Stimulated activated CD4-positive, alpha-beta T cell treated with anti-CD3 and anti-CD28 coated beads, Interleukin-15, amount 100 ng/mL, for 48 hours (primary cell): ENCODE measurements at places on chromosomes 1 and 21.

DNA sequence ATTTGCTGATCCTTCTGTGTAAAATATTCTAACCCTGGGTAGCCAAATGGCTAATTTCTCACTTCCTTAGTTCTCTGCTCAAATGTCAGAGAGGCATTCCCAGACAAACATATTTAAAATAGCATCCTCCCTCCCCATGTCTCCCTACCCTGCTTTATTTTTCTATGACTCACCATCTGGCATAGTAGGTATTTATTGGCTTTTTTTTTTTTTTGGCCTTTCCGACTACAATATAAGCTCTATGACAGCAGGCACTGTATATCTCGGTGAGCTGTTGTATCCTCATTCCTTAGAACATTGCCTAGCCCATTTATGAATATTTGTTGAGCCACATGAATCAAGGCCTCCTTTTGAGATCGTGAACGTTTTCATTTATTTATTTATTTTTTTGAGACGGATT lies 1.5 kb upstream of the NEK7 start:
- DNase-seq: no peak

GRCh38 chr1:8545078-8545477 lies 227.2 kb downstream of the SLC45A1 start:
- no peak for DNase-seq

DNA sequence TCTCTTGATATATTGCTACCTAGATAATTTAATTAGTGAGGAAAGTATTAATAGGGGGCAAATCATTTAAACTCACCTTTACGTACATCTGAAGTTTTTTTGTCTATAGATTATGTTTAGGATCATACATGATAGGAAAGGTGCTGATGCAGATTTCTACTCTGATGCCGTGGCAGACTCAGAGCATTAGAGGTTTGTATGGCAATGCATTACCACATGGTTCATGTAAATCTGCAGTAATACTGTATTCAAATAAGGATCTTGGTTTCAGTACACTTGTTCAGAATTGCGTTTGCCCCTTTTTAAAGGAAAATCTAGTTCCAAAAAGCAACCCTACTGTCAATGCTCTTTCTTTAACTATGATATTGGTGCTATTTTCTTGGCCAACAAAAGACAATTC lies 288.3 kb downstream of the PTPRC start:
- DNase-seq: no peak

- DNase-seq: no peak
These were observed 1.3 kb downstream of the FOXE3 start for GRCh38 chr1:47417170-47418044.

GRCh38 chr1:231636157-231636556 lies 9.6 kb downstream of the DISC1 start:
- DNase-seq: no peak

- no peak for DNase-seq
These were observed 105.1 kb downstream of the ITSN1 start for GRCh38 chr21:33747420-33747819.

DNA sequence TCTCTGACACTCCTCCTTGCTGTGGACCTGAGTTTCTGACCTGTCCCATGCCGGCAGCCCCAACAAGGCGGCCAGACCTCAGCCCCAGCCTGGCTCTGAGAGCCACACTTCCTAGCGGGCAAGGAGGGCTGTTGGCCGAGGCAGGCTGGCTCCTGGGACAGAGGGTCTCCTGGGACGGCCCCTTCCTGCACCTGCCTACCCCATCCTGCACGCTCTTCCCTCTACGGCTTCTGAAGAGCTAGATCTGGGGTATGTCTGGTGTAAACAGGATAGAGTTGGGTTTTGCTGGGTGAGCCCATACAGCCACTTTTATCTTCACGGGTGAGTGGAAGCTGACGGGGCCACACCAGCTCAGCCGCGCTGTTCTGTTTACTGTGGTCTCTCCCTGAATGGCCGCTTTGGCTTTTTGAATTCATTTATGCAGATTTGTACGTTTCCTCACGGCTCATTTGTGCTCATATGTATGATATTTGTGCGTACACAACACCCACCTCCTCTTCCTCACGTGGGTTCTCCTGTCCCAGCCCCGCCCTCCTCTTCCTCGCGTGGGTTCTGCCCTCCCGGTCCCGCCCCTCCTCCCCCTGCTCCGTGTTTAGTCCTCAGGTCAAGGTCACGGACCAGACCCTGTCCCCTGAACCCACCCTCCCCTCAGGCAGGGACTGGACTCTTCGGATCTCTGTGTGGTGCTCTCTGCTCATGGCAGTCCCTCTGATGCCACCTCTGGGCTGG lies 34.7 kb upstream of the POFUT2 start:
- DNase-seq: no peak

GRCh38 chr1:89962742-89963075 lies 32.2 kb upstream of the ZNF326 start:
- no peak for DNase-seq

- no peak for DNase-seq
These were observed 92.0 kb downstream of the LAMC2 start for GRCh38 chr1:183277821-183278738.

DNA sequence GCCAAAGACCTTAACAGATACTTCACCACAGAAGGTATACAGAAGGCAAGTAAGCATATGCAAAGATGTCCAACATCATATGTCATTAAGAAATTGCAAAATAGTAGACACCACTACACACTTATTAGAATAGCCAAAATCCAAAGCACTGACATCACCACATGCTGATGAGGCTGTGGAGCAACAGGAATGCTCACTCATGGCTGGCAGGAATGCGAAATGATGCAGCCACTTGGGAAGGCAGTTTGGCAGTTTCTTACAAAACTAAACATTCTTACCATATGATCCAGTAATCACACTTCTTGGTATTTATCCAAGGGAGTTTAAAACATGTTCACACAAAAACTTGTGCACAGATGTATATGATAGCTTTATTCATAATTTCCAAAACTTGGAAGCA lies 261.2 kb upstream of the AJAP1 start:
- no peak for DNase-seq

- no peak for DNase-seq
These were observed 21.8 kb upstream of the POU3F1 start for GRCh38 chr1:38068220-38068979.

GRCh38 chr21:42640486-42640885 lies 12.9 kb upstream of the PDE9A start:
- no peak for DNase-seq

DNA sequence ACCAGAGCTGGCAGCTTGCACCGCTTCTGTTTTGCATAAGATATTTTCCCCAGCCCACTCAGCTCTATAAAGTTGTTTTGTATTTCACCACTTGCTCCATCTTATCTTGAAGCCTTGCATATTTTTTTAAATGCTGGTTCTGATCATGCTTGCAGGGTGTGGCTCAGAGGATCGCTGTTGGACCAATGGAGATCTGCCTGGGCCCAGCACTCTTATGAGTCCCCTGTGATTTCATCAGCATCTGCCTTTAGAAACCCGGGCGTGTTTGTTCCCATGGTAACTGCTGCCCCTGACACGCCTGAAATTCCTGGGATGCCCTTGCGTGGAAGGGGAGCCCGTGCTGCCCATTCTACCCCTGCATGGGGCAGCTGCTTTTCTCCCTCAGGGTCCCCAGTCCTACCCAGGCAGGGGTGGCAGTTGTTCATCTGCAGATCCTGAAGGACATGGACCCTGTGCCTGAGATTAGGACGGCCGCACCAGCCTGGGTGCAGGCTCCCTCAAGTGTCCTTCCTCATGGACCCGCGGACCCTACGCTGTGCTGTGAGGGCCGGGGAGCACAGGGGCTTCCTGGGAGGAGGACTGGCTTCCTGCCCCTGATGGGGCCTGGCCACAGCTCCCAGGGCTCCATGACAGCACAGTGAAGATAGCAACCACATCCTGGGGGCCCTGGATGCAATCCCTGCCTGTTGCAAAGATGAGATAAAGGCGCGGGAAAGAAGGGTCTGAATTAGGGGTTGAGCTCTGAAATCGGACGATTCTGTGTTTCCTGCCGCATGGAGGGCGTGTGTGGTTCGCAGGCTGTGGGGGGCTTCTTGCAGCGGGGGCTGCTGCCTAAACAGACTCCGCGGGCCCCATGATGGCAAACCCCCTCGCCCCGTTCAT lies 226.5 kb downstream of the SDCCAG8 start:
- no peak for DNase-seq

DNA sequence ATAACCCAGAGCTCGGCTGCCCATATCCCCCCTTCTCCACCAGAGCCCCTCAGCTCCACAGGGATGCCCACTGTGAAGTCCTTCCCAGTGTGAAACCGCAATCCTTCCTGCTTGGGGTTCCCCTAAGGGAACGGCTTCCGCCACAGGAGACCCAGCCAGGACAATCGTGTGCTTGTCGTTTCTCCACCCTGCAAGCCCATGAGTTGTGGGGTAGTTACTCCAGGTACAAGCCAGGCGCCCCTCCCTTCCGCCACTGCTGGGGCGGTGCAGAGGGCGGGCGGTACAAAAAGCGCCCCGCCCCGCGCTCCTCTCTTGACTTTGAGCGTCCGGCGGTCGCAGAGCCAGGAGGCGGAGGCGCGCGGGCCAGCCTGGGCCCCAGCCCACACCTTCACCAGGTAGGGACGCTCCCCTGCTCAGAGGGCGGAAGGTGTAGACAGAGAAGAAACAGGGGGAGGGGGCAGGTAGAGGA lies at the start of gene TINAGL1:
Gene TINAGL1 (plus strand): TSS at position 315 of the 469 bp plus-strand sequence. CDS start 634 bp downstream, outside the sequence.
- DNase-seq: no peak

DNA sequence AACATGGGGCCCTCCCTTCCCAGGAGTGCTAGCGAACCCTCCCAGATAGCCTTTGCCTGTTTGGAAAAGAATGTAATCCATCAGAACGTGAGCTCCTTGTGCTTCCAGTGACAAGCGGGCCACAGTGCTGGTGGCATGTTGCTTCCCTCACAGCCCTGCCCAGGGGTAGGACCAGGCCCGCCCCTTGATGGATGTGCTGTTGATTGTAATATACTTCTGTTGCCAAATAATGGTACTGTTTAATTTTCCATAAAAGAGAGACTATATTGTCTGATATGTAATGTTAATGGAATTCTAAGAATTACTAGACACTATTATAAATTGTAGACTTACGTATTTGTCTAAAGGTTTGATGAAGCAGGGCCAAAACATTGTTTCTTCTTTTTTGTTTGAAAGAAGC lies 16.4 kb downstream of the ATP5PO start:
- no peak for DNase-seq

DNA sequence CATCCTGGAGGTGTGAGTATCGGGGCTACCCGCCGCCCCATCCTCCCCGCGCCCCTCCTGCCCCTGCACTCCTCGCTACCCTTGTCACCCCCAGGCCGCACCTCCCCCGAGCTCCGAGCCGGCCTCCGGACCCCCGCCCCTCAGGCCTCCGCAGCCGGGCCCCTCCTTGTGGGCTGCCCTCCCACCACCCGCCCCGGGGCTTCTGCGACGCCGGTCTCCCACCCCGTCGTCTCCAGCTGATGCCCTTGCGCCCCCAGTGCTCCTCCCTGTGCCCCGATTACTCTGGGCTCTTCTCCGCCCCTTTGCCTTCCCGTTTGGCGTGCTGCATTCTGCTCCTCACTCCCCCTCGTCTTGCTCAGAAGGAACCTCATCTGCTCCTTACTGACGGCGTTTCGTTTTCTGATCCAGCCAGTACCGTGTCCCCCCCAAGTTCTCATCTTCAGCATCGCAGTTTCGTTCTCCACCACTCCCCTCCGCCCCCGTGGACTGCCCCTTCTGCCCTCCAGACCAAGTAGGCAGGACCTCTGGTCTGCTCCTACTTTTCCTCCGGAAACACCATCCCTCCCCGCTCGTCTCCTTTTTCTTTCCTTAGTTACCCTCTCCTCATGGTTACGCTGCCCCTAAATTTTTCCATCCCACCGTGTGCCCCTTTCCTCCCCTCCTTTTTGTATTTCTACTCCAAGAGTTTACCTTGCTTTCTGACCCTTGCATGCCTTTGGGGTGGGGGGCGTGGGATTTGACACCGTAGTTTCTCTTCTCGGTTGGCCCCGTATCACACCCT lies 841 bp downstream of the SNX27 start:
- DNase-seq: no peak

- no peak for DNase-seq
These were observed 30.9 kb upstream of the SERTAD4 start for GRCh38 chr1:210201681-210202080.

GRCh38 chr1:198747127-198747526 lies 108.3 kb downstream of the PTPRC start:
- DNase-seq: no peak

- no peak for DNase-seq
These were observed 19.4 kb upstream of the SLAMF6 start for GRCh38 chr1:160542303-160542945.

- DNase-seq: no peak
These were observed 22.4 kb downstream of the PTAFR start for GRCh38 chr1:28154078-28154594.

DNA sequence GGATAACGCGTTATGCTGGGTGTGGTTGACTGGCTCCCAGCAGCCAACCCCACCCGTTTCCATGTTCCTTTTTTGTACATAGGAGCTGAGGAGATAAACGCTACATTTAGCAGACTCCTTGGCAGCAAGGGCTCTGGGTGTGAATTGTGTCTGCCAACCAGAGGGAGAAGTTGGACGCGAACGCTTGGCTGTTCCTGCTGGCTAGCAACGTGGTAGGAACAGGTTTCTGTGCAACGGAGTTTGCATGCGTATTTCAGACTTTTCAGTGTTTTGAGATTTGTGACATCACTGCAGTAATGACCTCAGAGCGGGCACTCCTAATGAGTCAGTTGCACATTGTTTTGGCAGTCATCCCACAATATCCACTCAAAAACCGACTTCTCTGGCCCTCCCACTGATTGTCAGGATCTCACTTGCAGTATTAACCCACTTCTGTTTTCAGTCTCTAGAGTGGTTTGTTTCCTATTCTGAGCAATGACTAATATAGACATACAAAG lies 98.7 kb upstream of the RGS1 start:
- DNase-seq: no peak

DNA sequence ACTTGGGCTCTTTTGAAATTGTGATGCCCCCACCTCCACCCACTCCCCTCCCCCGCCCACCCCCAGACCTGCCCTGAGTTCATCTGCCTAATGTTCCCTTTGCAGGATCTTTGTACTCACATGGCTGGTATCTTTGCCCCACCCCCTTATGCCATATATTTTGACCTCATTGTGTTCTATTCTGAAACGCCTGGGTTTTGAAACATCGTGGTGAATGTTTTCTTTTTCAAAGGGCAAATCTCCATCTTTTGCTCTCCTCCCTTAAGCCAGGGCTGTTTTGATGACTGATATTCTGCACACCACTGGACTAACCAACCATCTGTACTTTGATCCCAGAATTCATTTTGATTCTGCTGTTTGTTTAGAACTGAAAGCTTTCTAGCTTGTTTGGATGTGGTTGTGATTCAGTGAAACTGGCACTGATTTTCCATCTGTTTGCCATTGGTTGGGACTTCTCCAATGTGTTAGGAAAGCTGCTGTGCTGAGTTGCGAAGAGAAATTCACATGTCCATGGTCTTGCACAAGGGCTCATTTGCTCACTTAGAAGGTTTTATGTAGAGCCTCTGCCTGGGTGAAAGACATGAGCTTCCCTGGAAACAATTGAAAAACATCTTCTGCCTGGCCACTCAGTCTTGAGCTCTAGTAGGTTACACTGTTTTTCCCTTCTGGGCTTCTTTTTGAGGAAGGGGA lies 16.5 kb downstream of the SMAP2 start:
- no peak for DNase-seq
